ENCODE measurements at places on chromosomes 1 and 21.

- no peak for DNase-seq
These were observed 532 bp downstream of the RALGPS2 start for GRCh38 chr1:178725466-178726086.

- DNase-seq, result peak; percentile 89
These were observed 546 bp downstream of the NEK7 start for GRCh38 chr1:198157241-198157846.

DNA sequence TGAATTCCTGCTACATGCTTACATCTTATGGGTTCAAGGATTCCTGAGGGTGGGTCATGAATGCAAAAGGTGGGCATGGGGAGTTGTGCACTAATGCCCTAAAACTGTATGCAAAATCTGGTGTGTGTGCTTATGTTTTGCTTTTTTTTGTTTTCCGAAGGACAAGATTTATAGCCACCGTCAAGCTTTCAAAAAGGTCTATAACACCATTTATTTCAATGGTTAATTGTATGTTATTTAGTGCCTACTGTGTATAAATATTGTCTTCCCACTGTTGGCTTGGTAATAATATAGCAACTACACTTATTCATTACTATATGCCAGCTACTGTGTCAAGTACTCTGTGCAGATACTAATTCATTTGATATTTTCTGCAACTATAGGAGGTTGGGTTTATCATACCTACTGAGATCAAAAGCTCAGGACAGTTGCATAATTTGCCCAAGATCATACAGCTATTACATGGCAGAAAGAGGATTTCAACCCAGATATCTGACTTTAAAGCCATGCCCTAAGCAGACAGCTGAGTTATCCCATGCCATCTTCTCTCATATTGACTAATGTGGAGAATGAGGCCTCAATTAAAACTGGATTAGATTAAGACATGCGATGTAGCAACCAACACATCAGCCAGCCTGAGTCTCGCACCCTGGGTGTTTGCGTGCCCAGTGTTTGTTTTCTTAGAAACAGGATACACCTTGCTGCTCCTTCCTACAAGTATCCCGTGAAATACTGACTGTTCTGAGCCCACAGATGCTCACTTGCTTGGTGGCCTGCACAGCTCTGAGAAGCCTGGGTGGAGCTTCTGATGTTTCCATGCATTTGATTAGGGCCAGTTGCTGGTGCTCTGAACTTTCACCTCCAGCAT is 34.6 kb downstream of the GADD45A start:
- no peak for DNase-seq

DNA sequence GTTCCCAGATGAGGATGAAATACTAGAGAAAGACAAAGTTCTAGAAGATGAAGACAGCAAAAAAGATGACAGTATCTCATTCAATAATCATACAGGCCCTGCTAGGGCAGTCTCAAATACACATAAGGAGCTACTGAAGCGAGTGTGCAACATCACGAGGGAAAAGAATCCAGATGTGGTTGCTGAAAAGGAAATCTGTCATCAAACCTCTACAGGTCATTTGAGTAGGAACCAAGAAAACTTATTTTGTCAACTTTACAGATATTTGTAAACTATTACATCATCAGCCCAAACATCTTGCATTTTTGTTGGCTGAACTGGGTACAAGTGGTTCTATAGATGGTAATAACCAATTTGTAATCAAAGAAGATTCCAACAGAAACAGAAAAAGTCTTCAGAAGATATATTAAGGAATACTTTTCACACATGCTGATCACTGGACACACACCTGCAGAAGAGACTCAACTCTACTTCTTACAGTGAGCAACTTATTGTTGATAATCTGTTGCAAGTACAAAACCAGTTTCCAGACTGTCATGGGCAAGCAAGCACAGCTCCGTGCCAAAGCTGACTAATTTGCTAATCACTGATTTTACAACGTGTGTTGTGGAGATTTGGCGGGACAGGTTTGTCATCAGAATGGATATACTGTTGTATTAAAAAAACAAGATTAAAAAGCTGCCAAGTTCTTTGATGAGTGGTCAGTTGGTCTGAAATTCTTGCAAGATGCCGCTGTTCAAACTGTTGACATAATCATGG is 42.1 kb downstream of the TRIM33 start:
- peak; percentile 59 for DNase-seq

- no peak for DNase-seq
These were observed 77.6 kb upstream of the PGBD5 start for GRCh38 chr1:230503726-230504125.

- DNase-seq, result peak; percentile 53
These were observed 1.4 kb downstream of the TRAPPC10 start for GRCh38 chr21:44013380-44014088.

GRCh38 chr21:44723177-44724131 is 12.1 kb upstream of the TSPEAR start:
- DNase-seq, result no peak

DNA sequence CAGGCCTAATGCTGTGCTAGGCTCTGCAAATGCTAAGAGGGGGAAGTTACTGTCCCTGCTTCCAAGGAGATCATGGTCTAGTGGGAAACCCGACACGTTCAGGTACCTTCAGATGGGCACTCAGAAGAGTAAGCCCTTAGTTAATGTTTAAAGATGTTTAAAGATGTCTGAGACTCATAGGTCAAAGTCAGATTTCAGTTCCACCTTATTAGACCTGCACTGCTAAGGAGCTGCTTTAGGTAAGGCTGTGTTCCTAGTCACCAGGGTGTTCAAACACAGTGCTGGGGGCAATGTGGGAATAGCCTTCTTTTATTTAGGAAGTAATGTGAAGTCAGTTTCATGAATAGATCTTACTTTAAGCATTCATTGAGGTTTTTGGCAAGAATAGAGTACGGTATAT is 3.8 kb upstream of the RUSC1 start:
- DNase-seq, result no peak

- DNase-seq, result peak; percentile 63
These were observed 20.5 kb upstream of the PRDM15 start for GRCh38 chr21:41899426-41900202.

DNA sequence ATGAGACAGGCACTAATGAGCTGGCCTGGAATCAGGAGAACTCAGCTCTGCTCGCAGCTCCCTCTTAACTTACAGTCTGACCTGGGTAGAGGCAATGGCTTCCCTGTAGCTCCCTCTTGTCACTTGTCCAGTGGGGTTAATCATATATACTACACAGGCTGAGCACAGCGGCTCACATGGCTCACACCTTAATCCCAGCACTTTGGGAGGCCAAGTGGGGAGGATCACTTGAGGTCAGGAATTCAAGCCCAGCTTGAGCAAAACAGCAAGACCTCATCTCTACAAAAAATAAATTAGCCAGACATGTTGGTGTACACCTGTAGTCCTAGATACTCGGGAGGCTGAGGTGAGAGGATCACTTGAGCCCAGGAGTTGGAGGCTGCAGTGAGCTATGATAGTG is 4.2 kb downstream of the S100A6 start:
- no peak for DNase-seq

- peak; percentile 58 for DNase-seq
These were observed 215.5 kb downstream of the KCNJ6 start for GRCh38 chr21:37700641-37701202.

Data from activated CD4-positive, alpha-beta T cell treated with anti-CD3 and anti-CD28 coated beads, Interleukin-2, amount 50 U/mL, for 16 hours (primary cell).